ENCODE measurements at places on chromosomes 5 and 9. TPM values are rescaled to one million over a fixed set of nuclear protein-coding genes. Genes with fewer than 3 reads are reported as not detected.

EPB41L4A gene
- total RNA-seq, result 1.3 TPM

PHF2 gene
- 9.9 TPM for total RNA-seq

SMIM33 gene
- not detected for total RNA-seq

CDO1 gene
- total RNA-seq, result not detected

SPATA31C2 gene
- total RNA-seq, result not detected

SHOC1 gene
- not detected for total RNA-seq

ASS1 gene
- 26.6 TPM for total RNA-seq

KIF20A gene
- 13.8 TPM for total RNA-seq
